ENCODE measurements at places on chromosomes 1 and 21.

- peak; percentile 31 for DNase-seq
Observed at GRCh38 chr1:71093938-71094337, 13.1 kb upstream of the ZRANB2 start.

- no peak for DNase-seq
Observed at GRCh38 chr1:69888657-69889056, 316.7 kb downstream of the LRRC40 start.

GRCh38 chr1:145917595-145917994, 922 bp downstream of the PEX11B start:
- no peak for DNase-seq

- DNase-seq = peak; percentile 93
Observed at GRCh38 chr1:29271724-29272123, 35.4 kb downstream of the PTPRU start.

DNA sequence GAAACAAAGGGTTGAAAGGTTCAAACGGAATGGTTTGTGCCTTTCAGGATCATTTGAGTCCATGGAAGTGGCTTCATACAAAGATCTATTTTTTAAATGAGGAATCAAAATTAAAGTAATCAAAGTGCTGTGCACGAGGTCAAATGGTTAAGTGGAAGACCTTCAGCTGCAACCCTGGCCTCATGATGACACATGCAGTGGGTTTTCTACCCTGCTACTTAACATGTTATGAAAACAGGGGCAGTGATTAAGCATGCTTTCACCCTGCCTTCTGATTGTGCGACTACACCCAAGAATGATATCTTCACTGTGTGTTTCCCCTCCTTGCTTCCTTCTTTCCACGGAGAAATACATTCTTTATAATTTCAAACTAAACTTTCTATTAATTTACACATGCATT, 604.2 kb downstream of the LRRIQ3 start:
- DNase-seq = no peak

DNA sequence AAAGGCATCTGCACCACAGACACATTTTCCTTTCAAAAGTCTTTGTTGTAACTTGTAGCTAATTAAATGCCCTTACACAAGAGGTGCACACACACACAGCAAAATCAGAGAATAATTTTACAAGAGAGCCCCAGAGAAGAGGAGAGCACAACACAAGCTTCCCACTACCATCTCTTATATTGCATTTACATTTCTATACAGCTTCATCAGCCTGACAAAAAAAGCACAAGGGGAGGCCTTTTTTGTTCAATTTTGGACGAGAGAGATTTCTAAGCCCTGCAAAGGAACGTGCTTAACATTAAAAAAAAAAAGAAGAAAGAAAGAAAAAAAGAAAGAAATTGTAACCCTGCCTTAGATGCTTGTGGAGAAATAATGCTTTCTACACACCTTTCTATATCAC, 17.1 kb upstream of the ESRRG start:
- DNase-seq = no peak

- peak; percentile 70 for DNase-seq
Observed at GRCh38 chr1:111604931-111605330, 14.7 kb upstream of the RAP1A start.

DNA sequence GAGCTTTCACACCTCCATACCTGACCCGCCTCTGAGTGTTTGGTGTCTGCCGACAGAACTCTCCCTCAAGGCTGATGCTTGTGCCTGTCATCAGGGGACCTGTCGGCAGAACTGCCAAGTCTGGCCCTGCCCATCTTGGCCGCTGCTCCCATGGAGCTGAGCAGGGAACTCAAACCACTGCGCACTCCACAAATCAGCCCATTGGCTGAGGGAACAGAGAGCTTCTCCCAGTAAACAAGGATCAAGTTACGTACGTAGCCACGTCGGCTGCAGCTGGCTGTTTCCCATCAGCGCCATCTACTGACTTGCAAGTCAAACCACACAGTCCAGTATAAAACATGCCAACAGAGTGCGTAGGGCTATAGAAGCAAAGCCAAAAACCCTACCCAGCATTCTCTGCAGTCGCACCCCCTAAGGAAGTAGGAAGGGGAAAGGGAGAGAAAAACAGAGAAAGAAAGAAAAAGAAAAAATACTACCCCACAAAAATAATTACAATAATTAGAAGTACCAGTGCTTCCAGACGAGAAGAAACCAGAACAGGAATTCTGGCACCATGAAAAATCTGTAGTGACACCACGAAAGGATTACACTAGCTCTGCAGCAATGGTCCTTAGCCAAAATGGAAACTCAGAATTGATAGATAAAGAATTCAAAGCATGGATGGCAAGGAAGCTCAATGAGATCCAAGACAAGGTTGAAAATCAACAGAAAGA, 13.1 kb downstream of the KRTAP13-1 start:
- DNase-seq = peak; percentile 3

GRCh38 chr1:19113697-19114092, 96.4 kb downstream of the UBR4 start:
- peak; percentile 40 for DNase-seq

- no peak for DNase-seq
Observed at GRCh38 chr1:66248746-66249145, 285.2 kb upstream of the SGIP1 start.

DNA sequence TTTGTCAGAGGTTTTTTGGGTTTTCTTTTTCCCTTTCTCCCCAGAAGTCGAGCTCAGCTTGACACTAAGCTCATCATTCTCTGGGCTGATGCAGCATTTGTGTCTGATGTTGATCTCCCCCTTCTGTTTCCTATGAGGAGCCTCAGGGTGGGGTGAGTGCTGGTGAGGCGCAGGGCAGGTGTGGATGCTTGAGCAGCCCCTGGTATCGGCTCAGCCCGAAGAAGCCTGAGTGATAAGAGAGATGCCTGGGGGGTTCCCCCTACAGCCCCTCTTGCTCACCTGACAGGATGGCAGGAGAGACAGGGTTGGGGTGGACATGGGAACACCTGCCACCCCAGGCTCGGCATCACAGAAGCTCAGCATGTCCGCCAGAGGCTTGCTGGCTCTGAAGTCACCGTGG, 239.0 kb downstream of the RHOU start:
- DNase-seq = no peak

GRCh38 chr1:156082309-156083091, at the start of gene MEX3A:
MEX3A (minus strand) TSS chr1:156082465; CDS start chr1:156081998, 467 bp downstream.
- DNase-seq = peak; percentile 92

- DNase-seq = no peak
Observed at GRCh38 chr1:213303286-213303685, 252.2 kb downstream of the RPS6KC1 start.

DNA sequence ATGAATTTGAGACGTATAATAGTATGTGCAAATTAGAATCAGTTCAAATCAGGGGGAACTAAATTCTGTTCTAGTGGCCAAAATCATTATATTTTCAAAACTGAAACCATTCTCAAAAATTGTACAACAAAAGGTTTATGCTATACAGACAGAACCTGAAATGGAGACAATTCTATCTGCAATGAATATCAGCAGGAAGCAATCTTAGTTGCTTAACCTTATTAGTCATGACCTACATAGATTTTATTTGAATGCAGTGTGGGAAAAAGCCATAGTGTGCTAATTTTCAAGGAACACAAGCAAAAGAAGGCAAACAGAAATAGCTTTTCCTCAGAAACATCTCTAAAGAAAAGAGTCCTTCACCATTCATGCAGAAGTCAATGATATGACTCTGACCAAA, 6.5 kb downstream of the AK5 start:
- peak; percentile 11 for DNase-seq

- DNase-seq = no peak
Observed at GRCh38 chr1:57910782-57911181, 486.9 kb upstream of the DAB1 start.

Data from GM03348 (cell line).